ENCODE measurements at places on chromosomes 3 and 15.
A peak's percentile ranks its signal among the peaks of the same experiment; 100 is the strongest.

DNA sequence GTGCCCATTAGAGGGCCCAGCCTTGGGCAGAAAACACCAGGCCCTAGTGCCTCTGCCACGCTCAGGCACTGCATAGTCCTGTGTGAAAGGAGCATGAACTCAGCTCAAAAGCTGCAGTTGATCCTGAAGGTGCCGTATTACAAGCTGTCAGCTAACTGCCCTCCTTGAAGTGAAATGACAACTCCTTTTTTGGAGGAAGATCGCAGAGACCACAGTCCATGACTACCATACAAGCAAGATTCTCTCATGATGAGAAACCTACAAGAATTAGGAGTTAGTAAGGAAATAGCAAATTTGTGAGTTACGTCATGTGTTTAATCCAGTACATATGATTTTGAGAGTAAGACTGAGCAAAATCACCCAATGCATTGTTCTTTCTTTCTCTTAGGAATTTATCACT lies 513.9 kb upstream of the NR2F2 start:
- DNase-seq = no peak

- no peak for DNase-seq
These were observed 21.4 kb downstream of the SECISBP2L start for GRCh38 chr15:49024840-49025239.

- DNase-seq = no peak
These were observed 213.4 kb downstream of the ZBBX start for GRCh38 chr3:167166594-167167253.

DNA sequence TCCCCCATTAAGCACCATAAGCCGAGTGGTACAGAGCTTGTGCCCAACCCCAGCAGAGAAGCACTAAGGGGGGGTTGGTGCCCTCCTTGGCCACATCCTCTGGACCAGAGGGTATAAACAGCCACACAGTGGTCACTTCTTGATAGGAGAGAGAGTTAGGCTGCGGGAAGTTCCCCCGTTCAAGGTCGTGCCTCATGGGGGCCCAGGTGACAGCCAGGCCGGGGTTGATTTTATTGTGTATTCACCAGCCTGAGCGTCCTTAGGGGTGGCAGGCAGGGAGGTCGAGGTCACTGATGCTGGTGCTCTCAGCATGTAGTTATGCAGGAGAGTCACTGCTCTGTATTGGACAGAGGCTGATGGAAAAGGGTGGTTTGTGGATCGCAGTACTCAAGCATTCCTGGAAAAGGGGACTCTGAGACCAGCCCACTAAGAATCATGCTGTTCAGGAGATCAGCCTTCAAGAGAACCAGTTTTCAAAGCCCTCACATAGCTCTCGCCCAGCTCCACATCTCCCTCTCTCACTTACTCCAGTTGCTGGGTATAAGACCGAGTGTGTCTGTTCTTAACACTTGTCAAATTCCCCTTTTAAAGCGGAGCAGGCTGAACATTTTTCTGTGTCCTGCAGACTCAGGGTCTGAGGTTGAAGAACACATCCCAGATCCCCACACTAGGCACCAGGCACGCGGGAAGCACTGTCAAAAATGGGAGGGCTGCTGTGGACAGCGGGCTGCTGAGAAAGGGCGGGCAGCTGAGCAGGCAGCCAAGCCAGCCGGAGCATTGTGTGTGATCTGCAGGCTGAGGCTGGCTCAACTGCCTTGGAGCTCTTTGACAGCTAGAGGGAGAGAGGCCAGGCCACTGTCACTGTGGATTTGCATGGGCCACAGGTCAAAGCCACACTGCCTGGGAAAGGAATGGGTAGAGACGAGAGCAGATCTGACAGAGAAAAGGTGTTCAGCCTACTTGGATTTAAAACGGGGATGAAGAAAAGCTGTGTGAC lies 279.3 kb upstream of the LRRFIP2 start:
- DNase-seq = peak; percentile 31

DNA sequence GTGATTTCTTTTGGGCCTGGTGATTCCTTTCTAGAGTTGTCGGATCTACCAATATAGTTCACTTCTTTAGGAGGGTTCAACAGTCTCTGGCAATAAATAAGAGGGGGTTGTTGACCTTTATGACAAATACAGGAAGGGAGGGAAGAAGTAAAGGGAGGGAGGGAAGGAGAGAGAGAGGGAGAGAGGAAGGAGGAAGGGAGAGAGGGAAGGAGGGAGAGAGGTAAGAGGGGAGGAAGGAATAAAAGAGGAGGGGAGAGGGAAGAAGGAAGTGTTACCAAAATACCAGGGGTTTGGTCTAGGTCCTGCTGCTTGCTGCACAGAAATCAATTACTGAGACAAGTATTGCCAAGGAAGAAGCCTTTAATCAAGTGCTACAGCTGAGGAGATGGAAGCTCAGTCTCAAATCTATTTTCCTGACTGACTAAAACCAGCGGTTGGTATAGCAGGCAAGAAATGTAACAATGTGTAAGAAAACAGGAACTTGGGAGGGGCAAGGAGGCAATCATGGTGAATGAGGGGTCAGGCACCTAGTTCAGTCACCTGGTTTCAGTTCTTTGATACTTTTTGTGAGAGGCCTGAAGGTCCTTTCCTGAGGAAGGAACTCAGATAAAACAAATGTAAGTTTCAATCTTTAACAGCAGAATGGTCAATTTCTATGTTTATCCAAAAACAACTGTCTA lies 14.1 kb upstream of the TMEM40 start:
- DNase-seq = no peak

DNA sequence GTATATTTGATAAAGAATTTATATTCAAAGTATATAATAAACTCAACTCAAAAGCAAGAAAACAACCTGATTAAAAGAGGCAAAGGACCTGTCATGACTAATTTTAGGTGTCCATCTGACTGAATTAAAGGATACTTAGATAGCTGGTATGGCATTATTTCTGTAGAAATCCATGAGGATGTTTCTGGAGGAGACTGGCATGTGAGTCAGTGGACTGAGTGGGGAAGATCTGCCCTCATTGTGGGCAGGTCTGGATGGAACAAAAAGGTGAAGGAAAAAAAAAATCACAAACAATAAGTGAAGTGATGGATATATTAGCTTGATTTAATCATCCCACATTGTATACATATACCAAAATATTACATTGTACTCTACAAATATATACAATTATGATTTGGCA lies 16.6 kb downstream of the ANKRD28 start:
- no peak for DNase-seq

- no peak for DNase-seq
These were observed 160.6 kb downstream of the EPHA3 start for GRCh38 chr3:89268059-89268458.

DNA sequence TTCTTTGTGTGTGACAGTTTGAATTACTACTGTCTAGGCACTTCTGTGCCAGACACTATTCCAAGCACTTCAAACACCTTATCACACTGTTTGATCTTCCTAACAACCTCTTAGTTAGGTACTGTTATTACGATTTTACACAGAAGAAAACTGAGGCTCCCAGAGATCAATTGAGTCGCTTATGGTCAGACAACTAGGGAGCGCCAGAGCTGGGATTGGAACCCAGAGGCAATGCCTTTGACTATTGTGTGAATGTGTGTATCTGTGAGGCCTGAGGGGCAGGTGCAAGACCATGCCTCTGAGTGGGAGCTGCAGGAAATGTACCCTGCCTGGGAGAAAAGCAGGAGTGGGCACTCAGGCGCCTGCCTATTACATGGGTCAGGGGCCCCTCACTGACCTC lies 1.8 kb downstream of the TRH start:
- DNase-seq = no peak

DNA sequence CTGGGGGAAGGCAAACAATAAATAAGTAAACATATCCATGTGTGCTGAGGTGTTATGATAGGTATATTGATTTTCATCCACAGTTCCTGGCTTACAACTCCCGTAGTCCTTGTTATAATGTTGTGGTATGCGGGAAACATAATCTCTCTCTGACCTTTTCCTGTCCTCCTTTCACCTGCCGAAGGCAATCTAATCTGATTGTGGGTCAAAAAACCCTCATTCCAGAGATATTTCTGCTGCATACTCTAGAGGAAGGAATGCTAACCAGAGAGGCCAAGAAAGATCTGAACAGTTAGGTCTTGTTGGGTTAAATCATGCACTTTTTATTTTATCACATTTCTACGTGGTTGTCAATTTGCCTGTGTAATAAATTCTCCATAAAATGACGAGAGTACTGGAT lies 383.6 kb upstream of the SEMA6D start:
- DNase-seq = no peak

DNA sequence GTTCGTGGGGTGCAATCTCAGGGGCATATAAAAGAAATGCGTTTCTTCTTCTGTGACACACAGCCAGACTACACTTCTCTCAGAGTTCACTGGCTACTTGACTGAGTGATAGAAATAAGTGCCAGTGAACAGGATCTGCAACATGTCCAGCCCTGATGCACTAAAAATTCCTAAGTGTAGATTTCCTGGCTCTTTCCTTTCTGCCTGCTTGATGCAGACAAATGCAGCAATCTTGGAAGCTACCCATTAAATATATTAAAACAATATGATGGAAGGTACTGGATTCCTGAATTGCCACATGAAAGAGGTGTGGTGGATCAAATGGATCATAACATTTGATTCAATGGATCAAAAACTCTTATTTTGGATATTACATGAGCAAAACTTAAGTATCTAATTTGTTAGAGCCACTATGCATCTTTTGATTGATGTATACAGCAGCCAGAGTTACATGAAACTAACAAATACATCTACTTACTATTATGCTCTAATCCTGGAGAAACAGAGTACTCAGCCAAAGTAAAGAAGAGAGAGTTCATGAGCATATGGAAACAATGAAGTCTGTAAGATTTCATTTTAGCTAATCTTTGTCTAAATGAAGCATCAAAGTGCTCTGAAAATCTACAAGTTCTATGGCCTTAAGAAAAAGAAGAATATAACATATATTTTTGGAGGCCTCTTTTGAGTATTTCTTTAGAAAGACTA lies 222.6 kb downstream of the ZNF385D start:
- no peak for DNase-seq

GRCh38 chr3:71101626-71102025 lies 481.9 kb downstream of the FOXP1 start:
- DNase-seq = no peak

- no peak for DNase-seq
These were observed 157.3 kb upstream of the BHLHE40 start for GRCh38 chr3:4821975-4822374.

DNA sequence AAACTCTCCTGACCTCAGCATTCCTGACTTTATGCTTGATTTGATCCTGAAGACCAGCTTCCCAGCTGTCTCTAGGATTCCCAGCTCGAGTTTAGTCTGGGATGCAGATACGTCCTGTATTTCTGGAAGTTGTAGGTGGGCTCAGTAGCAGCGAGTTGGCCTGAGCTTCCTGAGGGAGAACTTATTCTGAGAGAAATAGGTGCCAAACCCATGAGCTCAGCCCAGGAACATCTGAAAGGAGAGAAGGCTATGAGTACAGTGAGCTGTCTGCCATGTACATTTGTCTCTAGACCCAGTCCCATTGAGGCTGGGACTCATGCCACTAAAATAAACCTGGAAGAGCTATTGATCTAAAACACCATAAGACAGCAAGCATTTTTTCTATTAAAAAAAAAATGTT lies 36.6 kb upstream of the SLC9A9 start:
- DNase-seq = no peak

- peak; percentile 39 for DNase-seq
These were observed 55.8 kb upstream of the DGKG start for GRCh38 chr3:186417791-186418190.

GRCh38 chr3:69092030-69092516 lies 7.3 kb downstream of the ARL6IP5 start:
- peak; percentile 76 for DNase-seq

DNA sequence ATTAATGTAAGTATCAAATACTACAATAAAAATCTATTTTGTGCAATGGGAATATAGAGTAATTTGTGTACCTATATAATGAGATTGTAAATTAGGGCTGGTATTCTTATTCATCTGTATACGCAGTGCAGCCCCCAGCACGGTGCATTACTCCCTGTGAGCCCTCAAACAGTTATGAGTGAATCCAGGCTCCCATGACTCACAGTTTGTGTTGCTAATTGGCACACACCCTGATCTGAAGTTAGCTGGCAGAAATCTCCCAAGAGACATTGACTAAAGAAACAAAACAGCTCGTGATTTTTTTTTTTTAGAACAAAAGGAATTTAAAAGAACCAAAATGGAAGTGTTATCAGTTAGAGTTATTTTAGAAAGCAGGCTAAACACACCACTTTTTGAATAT lies 15.7 kb downstream of the GK5 start:
- DNase-seq = no peak

DNA sequence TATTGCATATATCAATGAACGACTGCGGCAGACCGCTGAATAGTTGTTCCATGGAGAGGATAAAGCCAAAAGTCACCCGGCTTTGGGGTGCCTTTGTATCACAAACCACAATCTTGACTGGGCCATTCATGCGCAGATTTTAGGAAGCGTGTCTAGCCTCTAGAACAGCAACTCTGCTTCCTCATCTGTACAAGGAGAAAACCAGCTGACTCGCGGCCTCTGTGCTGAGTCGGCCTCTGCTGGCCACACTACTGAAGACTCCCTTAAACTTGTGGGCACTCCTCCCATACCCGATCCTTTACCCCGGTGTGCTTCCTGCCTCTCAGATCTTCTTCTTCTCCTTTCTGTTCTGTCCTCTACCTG lies 872 bp downstream of the DLEC1 start:
- DNase-seq = peak; percentile 40

- DNase-seq = no peak
These were observed 40.1 kb downstream of the CDCP1 start for GRCh38 chr3:45105855-45106671.

DNA sequence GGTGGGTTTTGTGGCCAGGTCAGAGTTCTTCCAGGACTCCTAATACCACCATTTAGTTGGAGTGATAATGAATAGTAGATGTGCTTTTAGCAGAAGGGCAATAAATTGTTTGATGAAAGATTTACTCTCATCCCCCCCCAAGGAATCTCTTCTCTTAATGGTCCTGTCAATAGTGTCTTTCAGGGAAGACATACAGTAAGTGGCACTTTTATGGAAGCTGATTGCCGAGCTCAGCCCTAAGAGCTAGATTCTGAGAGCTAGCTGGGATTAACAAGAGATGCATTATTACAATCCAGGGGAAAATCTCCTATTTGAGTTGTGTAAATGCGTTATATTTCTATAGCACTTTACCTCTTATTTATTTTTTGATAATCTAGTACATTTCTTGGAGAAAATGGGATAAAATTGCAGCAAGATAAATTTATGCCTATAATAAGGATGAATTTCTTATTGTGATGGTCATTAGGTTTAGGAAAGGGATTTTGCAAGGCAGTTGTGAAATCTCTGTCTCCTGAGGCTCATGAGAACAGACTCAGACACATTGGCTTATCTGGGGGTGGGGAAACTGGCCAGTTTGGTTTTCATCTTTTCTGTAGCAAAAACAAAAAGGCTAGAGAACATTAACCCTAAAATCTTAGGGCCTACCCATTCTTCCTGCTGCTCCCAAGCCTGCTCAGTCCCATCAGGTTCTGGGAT lies 41.6 kb upstream of the CLSTN2 start:
- no peak for DNase-seq

DNA sequence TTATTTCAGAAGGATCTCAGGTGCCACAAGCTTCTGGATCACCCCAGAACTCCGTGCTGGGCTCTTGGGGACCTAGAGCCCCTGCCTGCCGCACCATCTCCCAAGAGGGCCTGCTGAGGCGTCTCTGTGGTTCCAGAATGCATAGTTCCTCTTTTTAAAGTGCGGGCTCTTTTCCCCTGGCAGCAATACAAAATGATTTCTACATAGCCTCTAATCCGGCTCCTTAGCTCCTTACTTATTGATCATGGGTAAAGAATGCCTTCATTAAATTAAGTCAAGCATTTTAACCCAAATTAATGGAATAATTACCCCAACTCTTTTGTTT lies 121.9 kb downstream of the ATP10A start:
- DNase-seq = no peak

All from putamen (tissue), 1 donor.